Osteocyte (in vitro differentiated cells): ENCODE measurements at places on chromosomes 16 and 17. TPM values are rescaled to one million over a fixed set of nuclear protein-coding genes. Genes with fewer than 3 reads are reported as not detected.

GRCh38 chr16:24677388-24677787 is 52.1 kb upstream of the TNRC6A start:
- no peak for DNase-seq

- DNase-seq, result no peak
These were observed 6.8 kb downstream of the SSTR5 start for GRCh38 chr16:1079341-1079740.

DNA sequence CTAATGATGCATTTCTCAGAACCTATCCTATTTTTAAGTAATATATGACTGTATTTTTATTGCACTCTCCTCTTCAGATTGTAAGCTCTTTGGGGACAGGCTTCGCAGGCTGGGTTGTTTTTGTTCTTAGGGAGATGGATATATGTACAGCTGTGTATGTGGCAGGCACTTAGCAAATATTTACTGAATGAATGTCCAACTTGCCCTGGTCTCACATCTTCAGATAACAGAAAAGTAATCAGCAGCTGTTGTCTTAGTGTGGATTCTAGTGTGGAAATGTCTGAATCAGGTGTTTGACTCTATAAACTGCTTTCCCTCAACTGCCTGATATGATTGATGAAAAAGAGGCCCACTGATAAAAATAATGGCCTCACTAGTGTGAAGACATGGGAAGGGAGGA is 47.1 kb upstream of the SLC12A3 start:
- DNase-seq, result no peak

- DNase-seq, result no peak
These were observed 62.3 kb upstream of the PHOSPHO1 start for GRCh38 chr17:49292901-49293300.

DNA sequence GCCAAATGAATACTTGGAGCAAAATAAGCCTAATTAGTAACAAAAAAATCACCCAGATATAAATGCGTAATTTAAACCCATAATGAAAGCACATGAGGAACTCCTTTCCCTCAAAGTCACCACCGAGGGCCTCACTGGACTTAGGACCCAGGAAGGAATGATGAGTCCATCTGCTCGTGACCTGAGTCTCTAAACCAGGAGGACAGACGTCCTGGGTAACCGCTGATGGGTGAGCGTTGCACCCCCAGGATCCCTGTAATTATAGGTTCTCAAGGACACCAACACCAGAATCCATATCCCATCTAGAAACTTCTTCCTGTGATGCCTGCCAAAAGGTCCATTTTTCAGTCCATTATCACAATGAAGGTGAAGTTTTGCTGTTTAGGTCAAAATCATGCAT is 121.4 kb downstream of the ZNF778 start:
- DNase-seq, result no peak

DNA sequence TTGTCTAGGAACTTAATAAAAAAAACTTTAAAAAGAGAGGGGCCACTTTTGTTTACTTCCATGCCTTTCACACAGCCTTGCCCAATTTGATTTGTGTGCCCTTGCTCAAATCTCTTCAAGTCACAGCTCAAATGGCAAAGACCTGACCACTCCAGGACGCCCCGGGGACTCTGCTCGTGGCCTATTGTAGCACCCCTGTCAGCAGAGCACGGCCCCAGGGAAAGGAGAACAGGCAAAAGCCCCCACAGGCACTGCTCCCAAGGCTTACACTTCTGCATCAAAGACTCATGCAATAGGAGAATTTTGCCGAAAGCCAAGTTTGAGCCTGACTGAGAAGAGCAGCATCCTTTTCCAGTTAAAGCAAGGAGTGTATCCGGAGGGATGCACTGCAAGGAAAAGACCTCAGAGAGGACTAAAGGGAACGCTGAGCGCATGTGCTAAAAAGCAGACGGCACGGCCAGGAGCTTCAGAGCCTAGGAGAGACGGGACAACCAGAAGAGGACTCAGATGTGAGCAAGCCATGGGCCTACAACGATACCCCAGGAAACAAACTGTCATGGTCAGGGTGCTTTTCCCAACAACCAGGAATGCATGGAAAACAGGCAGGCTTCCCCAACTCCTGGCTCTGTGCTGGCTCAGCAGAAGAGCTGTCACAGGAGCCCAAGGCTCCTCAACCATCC is 8.2 kb downstream of the CREBBP start:
- DNase-seq, result no peak

- no peak for DNase-seq
These were observed 79.3 kb upstream of the CNTNAP4 start for GRCh38 chr16:76197900-76198299.

DNA sequence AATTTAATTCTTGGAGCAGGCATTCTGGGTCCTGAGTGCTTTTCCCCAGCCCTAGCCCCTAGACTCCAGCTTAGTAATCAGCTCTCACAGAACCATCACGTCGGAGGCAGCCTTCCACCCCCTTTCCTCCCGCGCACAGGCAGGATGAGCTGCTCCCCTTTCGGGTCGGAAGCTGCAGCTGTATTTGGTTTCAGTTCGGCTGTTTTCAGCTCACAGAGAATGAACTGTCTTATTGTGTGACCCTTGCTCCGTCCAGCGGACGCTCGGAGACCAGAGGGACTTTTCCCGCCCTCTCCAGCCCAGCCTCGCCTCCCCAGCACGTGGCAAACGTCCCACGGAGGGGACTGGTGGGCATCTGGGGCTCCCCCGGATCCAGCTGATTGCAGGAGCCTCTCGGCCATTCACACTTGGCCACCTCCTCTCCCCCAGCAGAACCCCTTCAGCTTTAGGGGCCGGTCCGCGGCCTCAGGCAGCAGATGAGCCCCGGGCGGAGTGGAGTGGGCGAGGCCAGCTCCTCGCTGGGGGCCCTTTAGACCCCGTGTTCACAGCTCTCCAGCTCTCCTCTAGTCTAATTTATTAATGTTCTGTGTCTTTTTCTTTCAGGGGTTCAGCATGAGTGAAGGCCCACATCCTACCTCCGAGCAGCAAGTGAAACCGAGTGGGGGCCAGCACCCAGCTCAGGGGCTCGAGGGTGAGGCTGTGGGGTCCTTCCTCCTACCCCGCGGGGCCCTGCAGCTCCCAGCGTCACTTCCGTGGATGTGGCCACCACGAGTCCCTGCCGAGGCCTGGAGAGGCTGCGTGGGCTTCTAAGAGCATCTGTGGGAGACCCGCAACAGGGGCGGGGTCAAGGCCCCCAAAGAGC is 863 bp upstream of the UTS2R start:
- DNase-seq, result no peak

DNA sequence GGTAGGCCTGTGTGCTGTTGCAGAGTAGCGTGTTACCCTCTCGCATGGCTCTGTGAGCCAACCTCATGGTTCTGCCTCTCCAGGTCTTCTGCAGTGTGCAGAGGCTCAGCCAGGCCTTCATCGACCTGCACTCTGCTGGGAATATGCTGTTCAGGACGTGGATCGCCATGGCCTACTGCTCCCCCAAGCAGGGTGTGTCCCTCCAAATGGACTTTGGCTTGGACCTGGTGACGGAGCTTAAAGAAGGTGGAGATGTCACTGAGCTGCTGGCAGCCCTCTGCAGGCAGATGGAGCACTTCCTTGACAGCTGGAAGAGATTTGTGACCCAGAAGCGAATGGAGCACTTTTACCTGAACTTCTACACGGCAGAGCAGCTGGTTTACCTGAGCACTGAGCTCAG is 75.8 kb upstream of the ENDOV start:
- DNase-seq, result no peak

GRCh38 chr16:50313596-50314478 is 47.5 kb downstream of the ADCY7 start:
- peak; percentile 83 for DNase-seq

DNA sequence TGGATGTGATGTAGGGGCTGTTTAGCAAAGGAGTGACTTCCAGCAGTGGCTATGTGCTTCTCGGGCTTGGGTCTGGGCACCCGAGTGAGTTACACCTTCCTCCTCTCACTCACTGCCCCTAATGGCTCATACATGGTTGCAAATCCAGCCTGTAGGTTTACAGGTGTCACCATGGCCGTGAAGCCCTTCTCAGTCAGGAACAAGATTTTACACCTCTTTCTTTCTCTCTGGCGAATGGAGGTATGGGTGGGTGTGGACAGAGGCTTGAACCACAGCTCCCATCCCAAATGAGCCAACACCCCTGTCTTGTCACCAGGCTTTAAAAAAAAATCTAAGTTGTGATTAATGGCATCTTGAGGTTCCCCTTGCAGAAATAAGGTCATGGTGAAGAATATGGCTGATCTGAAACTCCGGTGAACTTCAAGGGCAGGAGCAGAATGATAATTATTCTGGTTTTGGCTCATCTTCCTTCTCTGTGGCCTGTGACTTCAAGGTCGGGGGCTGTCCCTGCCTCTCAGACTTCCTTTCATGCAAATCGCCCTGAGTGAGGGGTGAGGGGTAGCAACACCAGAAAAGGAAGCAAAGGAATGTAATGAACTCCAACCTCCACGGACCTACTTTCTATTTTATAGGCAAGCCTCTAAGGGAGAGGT is 331.2 kb downstream of the MAF start:
- no peak for DNase-seq

DNA sequence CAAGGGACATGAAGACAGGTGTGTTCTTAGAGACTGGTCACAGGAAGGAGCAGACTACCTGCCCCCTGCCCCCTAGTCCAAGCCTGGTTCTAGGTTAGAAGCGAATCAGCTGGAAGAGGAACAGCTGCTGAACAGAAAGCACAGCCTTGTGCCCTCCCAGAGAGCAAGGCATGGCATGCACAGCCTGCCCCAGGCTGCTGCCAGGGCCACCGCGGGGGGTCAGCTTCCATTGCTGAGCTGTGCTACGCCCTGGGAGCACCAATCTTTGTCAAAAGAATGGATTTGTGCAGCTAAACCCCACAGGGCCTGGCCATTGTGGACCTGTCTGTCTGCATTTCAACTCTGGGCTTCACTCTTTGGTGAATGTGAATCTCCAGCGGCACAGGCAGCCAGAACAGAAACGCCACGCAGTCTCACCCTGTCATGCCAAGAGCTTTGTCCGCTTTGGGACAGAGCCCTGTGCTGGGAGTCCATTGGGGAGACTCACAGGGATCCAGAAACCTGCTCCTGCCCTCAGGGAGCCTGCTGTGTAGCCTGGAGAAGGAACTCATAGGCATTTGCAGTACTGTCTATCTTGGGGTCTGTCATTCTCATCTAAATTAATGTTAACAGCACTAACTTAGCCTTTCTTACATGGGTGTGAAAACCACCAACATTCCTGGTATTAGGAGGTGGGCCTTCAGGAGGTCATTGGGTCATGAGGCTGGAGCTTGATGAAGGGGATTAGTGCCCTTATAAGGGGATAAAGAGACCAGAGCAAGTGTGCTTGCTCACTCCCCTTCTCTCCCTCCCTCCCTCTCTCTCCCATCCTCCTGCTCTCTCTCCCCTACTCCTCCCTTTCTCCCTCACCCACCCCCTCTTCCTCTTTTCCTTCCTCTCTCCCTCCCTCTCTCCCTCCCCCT is 25.6 kb upstream of the CDRT4 start:
- no peak for DNase-seq

DNA sequence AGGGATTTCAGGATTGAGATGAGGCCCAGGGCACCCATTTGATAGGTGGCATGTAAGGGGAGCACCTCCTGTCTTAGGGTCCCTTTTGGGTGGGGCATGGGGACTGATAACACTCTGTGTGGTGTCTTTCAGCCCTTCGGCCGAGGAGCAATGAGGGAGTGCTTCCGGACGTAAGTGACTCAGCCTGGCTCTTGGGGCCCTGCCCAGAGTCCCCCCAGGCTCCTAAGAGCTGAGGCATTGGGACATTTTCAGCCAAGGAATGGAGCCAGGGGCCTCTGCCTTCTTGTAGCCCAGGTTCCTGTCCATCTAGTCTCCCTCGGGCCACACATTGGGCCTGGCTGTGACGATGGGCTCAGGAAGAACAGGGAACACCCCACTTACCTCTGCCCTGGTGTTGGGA is 44.4 kb downstream of the EEF2K start:
- DNase-seq, result no peak

DNA sequence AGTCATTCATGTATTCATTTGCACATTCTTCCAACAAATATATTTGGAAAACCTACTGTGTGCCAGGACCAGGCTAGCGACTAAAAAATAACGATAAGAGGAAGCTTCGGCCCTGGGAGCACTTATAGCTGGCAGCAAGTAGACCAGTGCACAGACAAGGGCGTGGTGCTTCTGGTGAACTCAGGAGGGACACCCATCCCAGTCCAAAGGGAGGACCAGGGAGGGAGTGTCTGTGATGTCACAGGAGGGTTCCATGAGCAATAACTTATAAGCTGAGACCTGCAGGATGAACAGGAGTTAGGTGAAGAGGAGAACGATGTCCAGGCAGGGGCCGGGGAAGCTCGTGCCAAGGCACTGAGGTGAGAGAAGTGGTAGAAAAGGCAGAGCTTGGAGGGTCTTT is 17.4 kb upstream of the PHOSPHO1 start:
- DNase-seq, result no peak

- DNase-seq, result no peak
These were observed 678 bp upstream of the AKAP10 start for GRCh38 chr17:19978209-19978802.

Gene SOST
- total RNA-seq, result not detected in 2 replicates
